ENCODE measurements at places on chromosomes 4 and X.

DNA sequence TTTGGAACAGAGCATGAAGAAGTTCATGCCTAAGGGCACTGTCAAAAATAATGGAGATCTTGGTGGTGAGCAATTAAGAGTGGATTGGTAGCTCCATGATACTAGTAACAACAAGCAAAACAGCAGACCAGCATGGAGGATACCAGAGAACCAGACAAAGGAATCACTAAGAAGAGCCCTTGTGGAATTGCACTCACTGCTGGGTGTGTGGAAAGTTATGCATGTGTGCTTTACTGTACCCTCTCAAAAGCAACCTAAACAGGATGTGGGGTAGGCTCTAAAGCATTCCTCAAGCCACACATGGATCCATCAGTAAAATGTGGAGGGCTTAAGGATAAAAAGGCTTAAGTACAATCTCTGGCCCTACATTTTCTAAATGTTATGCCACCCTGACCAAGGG is 69.5 kb downstream of the AR start:
- DNase-seq = no peak

- DNase-seq = no peak
Measured at GRCh38 chr4:112142182-112142581, 3.1 kb upstream of the FAM241A start.

DNA sequence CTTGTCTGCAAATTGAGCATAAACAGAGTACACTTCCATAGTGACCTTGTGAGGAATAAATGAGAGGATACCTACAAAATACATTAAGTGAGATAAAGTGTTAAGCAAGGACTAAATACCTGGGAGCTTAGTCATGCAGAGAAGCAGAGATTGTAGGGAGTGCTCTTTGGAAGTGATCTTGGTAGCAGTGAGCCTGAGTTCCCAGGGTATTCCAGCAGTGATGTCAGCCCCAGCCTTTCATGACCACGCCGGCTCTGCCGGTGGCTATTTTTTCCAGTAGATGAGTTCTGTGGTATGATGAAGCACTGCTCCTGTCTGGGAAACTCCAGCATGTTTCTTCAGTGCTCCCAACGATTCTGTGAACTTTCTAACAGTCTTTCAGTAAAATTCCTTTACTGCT is 391.5 kb upstream of the IGFBP7 start:
- no peak for DNase-seq

DNA sequence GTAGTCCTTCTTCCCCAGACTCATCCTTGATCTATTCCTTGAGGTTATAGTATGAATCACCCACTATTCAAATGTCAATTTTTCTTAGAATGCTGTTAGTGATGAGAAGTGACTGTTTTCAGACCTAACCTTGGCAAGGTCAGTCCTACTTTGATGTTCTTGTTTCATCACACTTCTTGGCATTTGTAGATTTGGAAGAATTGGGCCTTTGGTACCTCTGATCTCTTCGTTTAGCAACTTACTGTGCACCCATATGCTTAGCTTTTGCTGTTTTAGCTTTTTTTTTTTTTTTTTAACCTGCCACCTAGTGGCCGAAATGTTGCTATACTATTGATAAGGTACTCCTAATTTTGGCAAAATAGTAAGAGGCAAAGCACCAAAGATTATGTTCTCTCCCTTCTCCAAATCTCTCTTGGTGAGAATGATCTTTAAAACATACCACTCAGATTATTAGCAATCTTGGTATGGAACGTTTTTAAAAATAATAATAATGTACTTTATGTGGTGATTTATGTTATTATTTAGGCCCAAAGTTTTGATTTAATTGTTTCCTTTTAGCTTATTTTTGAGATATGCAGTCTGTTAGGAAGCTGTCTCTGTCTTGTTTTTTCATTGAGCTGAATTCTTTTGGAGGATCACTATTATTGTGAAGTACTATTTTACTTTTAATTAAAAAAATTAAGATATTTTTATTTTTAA is 16.6 kb downstream of the DCK start:
- DNase-seq = no peak

DNA sequence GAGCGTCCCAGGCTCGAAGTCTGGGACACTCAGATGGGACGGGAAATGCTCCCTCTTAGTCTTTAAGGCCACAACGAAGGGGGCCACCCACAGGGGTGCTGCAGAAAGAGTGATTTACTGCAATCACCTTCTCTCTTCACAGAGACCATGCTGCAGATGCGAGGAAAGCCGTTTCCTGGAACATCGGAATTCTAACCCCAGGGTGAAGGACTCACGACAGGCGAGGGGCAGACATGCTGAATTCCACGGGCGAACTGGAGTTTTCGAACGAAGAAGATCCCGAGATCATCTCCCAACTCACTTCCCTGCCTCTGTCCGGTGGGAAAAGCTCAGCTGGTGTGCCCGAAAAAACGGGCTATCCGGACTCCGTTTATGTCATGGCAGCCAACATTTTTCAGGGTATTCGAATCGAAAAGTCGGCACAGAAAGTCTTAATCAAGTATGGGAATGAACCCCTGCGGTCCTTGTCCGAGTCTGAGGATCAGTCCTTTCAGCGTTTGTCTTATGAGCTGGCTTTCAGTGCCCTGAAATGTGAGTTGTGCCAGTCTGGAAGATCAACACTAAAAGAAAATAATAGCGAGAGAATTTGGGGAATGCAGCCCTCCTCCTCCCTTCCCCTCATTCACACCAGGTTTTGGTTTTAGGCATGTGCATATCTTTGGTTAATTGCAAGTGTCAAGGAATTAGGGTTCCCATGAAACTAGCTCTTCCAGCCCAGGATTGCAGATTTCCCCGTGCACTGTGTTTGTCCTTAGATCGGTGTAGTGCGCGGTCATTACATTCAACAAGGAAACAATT is 905 bp downstream of the NSUN7 start:
- DNase-seq = no peak

- DNase-seq = no peak
Measured at GRCh38 chr4:93199492-93199891, 629.1 kb upstream of the ATOH1 start.

DNA sequence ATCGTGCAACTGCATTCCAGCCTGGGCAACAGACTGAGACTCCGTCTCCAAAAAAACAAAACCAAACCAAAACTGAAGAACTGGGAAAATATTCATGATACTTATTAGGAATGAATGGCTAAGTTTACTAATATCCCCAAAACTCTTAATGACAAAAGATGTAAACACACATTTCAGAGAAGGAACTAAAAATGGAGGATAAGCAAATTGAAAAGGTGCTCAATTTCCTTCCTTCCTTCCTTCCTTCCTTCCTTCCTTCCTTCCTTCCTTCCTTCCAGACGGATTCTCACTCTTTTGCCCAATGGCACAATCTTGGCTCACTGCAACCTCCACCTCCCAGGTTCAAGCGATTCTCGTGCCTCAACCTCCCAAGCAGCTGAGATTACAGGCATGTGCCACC is 44.4 kb upstream of the CDKN2AIP start:
- no peak for DNase-seq

DNA sequence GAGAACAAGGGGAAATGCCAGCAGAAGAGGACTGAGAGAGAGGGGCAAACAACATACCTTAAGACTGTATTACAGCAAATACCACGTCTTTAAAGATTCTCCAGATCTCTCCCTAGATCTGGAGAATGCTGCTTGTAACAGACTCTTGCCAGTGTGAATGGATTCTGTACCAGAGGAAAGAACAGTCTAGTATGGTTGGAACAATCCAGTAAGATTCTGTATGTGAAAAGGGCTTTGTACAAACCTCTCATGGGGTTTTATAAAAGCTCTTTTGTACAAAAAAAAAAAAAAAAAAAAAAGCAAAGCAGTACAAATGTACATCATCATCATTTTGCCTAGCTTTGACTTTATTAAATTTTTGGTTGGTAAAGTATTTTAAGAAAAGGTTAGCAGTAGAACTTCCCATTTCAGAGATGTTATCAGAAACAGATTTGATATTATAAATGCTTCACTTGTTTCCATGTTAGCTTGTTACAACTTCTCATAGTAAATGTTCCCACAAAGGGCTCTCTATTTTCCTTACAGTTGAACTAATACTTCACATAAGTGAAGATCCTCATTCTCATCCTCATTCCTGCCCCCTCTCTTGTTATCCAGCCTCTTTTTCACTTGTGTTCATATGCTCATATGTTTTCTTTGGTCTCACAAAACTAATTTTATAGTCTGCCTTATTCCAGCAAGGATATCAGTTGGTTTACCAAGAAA is 144.2 kb downstream of the EDA start:
- DNase-seq = no peak

GRCh38 chrX:35919536-35920309 is at the start of gene CFAP47:
Gene CFAP47, plus strand, starts transcription at chrX:35919734. Its CDS starts 66 bp downstream, at chrX:35919800.
- DNase-seq = no peak
